Stimulated activated CD4-positive, alpha-beta T cell treated with anti-CD3 and anti-CD28 coated beads, Interleukin-2, amount 100 ng/mL, for 24 hours (primary cell): ENCODE measurements at places on chromosomes 6 and 20.

- DNase-seq: no peak
Observed at GRCh38 chr6:158894193-158894592, 75.0 kb upstream of the EZR start.

- no peak for DNase-seq
Observed at GRCh38 chr6:83192456-83192855, 609 bp downstream of the PGM3 start.

DNA sequence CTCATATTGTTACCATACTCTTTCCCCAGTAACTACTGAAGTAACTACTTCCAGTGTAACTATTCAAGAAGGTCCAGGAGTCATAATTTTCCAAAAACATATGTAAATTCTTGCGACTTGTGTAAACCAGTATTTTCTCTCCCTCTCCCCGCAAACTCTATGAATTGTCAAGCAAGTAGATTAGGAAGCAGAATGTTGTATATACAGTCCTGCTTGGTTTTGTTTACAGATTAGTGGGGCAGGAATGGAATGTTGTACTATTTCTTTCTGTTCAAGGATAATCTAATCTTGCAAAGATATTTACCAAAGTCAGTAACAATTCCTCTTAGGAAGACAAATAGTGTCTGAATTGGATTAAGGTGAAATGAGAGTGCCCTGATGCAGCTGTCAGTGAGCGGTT lies 234.9 kb upstream of the PLN start:
- no peak for DNase-seq

DNA sequence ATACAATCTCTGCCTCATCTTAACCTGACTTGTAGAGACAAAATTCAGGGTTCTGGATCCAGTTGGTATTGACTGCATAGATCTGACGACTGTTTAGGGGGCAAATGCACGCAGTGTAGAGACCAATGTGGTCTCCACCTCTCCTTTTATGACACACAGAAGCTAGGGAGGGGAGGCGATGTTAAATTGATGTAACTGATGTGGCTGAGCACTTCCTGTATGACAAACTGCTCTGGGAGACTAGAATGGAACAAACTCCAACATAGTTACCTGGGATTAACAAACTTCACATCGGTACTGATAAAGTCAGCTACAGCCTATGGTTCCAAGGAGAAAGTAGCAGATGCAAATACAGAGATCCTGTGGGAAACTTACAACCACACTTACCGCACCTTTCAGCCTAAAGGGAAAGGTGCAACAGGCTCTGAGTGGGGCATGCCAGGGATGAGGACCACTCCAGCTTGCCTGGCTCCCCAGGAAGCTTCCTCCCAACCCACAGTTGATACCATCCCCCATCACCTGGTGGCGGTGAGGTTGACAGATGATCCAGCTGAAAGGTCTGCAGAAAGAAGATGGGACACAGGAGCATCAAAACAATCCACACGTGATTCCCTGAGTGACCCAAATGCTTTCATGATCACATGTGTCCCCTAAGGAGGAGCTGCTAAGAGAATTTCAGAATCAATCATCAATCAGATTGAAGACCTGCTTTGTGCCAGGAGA lies 60.6 kb upstream of the MRPS10 start:
- no peak for DNase-seq

DNA sequence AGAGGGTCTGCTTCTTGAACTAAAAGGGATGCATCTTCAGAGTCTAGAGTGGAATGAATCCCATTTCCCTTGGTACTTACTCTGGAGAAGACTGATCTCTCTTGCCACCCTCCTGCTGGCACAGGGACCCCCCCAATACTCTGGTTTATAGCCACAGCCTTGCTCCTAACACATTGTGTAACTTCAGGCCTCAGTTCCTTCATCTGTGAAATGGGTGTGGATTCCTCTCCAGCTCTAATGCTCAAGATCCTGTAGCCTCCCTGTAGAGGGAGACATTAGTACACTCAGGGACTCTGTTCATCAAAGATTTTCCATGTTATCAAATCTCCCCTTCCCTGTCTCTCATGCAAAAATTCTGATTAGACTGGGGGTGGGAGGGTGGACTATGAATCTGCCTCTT lies 315.7 kb upstream of the MOCS1 start:
- DNase-seq: no peak

DNA sequence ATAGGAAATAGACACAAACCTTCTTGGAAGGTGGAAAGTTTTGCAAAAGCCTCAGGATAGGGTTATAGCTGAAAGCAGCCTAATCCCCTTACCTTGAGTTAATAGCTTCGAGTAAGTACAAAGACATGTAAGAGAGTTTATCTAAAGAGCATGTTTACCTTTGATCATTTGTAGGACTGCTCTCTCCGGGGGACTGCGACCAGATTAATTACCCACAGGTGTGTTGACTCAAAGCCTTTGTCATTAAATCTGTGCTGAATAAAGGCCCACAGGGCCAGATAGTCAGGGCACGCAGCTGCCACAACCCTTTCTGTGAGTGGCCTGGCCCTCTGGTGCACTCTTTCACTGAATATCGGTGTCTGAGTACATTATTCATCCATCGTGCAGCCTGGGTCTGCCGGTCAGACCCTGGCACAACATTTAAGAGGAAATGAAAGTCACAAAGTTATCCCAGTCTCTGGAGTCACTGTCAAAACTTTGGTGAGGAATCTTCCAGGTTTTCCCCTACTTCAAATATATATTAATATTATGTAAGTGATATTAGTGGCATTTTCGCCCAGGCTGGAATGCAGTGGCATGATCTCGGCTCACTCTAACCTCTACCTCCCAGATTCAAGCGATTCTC lies 5.4 kb upstream of the MICA start:
- DNase-seq: no peak

DNA sequence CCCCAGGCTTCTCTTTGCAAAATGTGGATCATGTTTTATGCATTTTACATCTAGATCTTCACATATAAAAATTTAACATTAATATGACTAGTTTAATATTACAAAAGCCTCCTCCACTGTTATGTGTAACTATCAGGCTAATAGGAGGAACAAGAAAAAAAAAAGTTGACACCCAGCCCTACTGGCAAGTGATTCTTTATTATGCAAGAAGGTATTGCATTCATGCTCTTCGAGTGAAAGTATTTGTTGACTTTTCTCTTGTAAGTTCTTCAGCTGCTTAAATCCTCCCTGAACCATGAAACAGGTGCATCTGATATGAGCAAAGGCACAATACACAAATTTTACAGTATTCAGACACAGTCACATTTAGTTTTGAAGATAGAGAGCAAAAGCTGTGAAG lies 716 bp upstream of the HLA-DQB2 start:
- DNase-seq: no peak

GRCh38 chr6:52754443-52754842 lies 8.8 kb downstream of the GSTA2 start:
- no peak for DNase-seq

DNA sequence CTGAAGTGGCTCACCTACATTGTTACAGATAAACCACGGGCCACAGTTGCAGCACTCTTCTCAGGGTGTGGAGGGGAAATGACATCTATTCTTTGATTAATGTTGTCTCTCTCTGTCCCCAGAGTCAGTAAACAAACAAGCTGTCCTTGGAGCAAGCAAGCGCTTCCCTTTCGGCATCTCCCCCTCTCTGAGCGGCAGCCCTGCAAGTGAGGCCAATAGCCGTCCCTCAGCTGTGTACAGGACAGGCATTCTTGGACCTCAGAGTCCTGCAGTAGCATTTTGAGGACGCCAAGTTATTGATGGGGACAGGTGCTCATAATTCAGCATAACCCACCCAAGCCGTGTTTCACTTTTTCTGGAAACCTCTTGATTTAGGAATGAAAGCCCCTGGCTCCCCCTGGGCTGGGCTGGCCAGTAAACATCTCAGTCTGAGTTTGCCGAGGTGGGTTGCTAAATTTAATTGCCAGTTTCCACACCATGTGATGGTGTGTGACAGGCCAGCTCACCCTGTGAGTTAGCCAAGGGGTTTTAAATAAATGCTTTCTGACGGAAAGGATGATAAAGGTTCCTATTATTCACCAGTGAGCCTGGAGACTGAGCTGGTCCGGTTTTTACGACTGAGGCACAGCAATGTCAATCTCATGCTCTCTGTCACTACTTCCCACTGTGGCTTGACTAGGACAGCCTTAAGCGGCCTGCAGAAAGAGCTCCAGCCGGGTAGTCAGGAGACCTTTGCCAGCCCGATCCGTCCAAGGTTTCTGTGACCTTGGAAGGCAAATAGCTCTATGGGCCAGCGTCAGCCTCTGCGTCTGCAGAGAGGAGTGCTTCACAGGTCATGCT lies 214.8 kb upstream of the RREB1 start:
- no peak for DNase-seq

DNA sequence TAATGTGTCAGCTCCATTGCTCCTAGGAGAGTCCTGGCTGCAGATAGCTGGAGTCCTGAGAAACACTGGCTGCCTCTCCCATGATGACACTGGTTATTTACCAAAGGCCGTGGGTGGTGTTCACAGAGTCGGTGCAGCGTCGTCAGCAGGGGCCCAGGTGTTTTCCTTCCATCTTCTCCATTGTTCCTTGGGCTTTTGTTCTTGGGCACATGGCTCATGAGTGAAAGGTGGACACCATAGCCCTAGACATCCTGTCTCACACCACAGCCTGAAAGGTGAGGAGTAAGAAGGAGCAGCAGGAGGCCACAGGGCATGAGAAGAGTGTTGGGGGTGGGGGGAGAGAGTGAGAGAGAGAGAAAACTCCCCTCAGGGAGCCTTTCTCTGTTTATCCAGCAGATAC lies 9.1 kb downstream of the CST5 start:
- DNase-seq: no peak
